ENCODE measurements at places on chromosomes 7 and 10. TPM values are rescaled to one million over a fixed set of nuclear protein-coding genes. Genes with fewer than 3 reads are reported as not detected.

The CHST15 gene
- total RNA-seq: 53.2 TPM

The FAM25G gene
- not detected for total RNA-seq

The EPHB4 gene
- total RNA-seq: 49.1 TPM

The NPTX2 gene
- total RNA-seq: 2.0 TPM

The CUZD1 gene
- 1.6 TPM for total RNA-seq

The PTN gene
- total RNA-seq: not detected

The INA gene
- total RNA-seq: not detected

- no peak for DNase-seq
Observed at GRCh38 chr10:73097305-73097670, 622 bp upstream of the P4HA1 start.

GRCh38 chr10:94450782-94451181 is 48.4 kb downstream of the TBC1D12 start:
- DNase-seq: no peak

GRCh38 chr10:87598700-87599099 is 61.0 kb upstream of the PAPSS2 start:
- DNase-seq: no peak

DNA sequence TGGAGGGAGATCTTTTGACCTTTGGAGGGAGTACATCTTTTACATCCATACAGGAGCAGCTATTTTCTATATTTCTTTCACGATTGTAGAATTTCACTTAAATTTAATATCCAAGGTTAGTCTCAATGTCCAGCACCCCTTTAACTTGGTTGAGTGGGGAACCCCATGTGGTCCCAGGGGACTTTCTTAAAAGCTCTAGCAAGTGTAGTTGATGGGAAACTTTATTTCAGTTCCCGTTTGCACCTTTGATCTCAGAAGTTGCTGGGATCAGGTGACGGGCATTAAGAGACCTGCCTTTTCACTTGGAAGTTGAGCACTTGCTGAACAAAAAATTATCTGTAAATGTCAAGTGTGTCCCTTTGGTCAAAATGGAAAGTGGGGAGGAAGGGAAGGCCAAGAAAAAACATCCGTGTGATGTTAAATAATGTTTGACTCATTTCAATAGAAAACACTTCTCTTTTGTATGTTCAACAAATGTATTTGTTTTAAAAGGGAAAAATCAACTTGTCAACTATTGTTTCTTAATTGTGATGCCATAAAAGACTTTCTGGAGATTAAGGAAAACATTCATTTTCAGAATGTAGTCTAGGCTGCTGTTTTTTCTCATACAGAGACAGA is 370.1 kb upstream of the GALNT17 start:
- no peak for DNase-seq

DNA sequence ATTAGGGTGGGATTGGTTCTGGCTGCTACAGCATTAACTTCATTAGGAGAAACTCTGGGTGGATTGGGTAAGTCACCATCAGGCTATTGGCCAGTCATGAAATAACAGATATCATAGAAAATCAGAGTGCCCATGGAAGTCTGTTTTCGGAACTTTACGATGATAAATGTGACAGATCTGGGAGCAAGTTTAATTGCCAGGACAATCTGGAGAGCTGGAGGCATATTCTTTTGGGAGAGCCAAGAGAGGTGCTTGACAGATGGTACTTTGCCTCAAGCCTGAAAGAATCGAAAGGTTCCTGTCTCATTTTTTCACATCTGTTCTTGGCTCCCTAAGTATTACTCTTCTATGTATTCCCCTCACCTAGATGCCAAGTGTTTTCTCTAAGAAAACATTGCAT is 369.9 kb downstream of the CNTNAP2 start:
- DNase-seq: no peak

- no peak for DNase-seq
Observed at GRCh38 chr7:66727058-66727457, 13.5 kb upstream of the RABGEF1 start.

DNA sequence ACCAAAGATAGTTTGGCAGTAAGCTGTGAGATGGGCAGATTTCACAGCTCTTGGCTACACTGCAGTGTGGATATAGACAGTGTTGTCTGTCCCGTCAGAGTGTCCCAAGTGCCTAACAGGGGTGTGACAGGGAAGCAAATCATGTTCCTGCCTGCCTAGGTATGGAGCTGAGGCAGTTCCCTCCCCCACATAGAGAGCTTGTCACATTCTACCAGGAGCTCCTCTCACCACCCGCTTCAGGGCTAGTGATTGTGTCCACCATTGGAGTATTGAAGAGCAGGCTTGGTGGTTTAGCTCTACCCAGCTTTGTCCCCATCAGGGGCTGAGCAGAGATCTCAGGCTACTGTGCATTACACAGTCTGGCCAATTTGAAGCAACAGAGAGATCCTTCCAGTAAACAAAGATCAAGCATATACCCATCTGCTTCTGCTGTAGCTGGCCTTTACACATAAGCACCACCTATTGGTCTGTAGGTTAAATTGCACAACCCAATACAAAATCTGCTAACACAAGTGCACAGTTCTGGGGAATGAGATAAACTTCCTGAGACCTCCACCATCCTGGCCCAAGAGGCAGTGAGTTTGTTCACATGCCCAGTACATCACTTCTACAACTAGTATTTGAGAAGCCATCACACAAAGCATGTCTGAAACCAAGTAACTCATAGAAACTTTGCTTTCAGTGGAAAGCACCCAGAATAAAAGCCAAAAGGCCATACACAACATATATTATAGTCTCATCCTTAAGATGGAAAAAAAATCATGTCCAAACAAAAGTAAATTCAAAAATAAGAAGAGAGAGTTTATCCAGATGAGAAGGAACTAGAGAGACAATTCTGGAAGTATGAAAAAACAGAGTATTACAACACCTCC is 67.3 kb downstream of the GLCCI1 start:
- peak; percentile 38 for DNase-seq

DNA sequence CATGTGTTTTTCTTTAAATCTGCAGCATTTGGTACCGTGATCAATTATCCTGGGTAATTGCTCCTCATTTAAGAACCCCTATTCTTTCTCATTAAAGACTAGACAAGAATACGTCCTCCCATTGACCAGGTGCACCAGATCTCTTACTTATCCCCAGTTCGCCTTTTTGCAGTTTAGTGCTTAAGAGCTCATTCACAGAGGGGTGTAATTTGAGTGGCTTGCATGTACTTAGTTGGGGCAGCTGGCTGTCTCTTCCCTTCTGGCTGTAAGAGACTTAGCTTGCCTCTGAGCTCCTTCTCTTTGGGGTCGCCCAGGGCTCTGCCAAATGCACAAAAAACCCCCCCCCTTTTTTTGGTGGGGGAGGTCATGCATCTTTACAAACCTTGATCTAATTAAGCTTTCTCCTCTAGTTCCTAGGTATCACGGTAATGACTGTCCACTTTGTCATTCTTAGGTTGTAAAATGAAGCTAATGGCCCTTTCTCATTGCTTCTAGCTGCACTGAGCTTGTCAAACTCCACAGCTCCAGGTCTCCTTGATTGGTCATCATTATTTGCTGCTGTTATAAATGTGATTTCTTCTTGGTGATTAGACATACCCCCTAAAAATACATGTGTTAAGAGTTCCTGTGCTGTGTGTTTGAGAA is 26.3 kb downstream of the GAD2 start:
- no peak for DNase-seq

- DNase-seq: no peak
Observed at GRCh38 chr10:105195831-105196230, 554.7 kb downstream of the SORCS3 start.

DNA sequence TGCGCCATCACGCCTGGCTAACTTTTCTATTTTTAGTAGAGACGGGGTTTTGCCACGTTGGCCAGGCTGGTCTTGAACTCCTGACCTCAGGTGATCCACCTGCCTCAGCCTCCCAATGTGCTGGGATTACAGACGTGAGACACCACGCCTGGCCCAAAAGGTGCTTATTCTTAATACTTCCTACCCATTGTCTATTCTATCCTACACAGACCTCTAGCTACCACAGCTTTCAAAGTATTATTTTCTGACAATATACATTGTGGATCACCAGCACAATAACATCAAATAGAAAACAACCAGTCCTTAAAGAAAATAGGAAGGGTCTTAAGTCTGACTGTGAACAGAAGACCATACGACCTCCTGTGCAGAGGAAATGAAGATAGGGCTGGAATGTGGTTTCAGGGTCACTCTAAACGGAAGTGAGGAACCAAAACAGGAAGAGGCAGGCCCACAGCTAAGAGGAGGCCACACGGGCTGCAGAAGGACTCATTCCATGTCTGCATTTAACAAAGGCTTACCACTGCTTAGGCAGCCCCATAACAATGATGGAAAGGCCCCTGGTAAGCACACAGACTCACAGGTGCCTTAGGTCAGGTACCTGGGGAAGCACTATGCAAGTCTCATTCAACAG is 115.2 kb downstream of the ZFAND4 start:
- no peak for DNase-seq

DNA sequence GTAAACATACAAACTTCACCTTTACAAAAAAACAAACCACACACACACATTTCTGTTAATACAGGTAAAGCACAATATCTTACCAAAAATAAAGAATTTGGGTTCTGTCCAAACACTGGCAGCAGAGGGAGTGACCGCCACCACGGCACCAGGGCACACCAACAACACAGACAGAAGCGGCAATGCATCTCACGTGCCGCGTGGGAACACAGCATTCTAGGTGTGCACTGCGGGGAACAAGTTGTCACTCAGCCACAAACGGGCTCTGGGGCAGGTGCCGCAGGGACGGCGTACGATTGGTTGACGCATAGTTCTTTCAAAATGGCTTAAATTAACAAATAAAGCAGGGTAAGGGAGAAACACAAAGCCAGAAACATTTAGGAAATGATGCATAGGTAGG is 22.3 kb downstream of the PDGFA start:
- DNase-seq: no peak

GRCh38 chr10:128147669-128148068 is 21.4 kb upstream of the MKI67 start:
- no peak for DNase-seq

- DNase-seq: no peak
Observed at GRCh38 chr7:78037603-78038002, 239.0 kb downstream of the PHTF2 start.

DNA sequence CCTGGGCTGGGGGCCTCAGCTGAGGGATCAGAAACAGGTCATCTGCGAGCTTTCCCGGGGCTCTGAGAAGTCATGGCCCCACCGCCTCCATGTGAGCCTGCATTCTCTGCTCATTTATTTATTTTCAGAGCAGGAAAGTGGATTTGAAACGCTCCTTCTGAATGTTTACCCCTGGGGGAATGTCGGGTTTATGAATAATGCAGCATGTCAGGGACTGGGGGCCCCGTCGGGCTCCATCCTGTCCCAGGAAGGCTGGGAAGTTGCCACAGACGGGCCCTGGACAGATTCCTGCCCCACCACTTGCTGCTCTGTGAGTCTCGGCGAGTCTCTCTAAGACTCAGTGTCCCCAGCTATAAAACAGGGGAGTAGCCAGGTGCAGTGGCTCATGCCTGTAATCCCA is 11.9 kb upstream of the GTF2IRD1 start:
- DNase-seq: no peak

- no peak for DNase-seq
Observed at GRCh38 chr10:56722912-56723311, 361.9 kb upstream of the ZWINT start.

Measured in NCI-H460 (cell line).